Suprapubic skin (tissue), 4 donors: ENCODE measurements at places on chromosomes 7 and 10. TPM values are rescaled to one million over a fixed set of nuclear protein-coding genes. Genes with fewer than 3 reads are reported as not detected.

The CALML3 gene
- 27.4 TPM for total RNA-seq

The TMEM139 gene
- 11.0 TPM for total RNA-seq

DNA sequence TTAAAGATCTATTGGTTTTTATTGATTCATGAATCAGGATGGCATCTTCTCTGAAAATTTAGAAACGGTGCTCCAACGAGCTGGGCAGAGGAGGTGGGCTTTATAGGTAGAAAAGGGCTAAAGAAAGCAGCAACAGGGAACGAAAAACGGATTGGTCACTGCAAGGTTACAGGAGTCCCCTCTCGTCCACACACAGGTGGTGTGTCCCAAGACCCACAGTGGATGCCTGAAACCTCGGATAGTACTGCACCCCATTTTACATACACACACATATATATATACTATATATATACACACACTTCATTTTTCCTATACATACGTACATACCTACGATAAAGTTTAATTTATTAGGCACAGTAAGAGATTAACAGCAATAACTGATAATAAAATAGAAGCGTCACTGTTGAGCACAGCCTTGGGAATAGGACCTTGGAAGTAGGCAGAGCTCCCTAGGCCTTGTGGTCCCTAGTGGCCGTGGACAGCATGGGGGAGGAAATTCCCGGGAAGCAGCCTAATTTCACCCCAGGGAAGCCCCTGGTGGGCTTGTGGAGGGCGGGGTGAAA lies 737 bp upstream of the NUB1 start:
- DNase-seq, result no peak

The FAM237B gene
- not detected for total RNA-seq

The WNT16 gene
- 11.6 TPM for total RNA-seq

DNA sequence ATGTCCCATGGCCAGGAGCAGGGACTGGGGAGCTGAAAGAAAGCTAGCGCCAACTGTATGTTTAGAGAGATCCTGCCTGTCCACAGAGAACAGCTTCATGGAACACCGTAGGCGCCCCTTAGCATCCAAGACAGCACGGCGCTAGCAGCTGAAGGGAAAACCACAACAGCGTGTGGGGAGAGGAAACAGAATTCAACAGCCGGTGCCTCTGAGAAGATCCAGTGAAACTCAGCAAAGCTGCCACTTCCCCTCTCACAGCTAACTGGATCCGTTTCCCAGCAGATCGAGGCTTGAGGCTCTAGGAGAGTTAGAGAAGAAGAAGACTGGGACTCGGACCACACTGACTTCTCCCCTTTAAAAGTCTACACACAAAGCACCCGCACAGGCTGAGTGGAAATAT lies 145.0 kb downstream of the MAD1L1 start:
- DNase-seq, result no peak

DNA sequence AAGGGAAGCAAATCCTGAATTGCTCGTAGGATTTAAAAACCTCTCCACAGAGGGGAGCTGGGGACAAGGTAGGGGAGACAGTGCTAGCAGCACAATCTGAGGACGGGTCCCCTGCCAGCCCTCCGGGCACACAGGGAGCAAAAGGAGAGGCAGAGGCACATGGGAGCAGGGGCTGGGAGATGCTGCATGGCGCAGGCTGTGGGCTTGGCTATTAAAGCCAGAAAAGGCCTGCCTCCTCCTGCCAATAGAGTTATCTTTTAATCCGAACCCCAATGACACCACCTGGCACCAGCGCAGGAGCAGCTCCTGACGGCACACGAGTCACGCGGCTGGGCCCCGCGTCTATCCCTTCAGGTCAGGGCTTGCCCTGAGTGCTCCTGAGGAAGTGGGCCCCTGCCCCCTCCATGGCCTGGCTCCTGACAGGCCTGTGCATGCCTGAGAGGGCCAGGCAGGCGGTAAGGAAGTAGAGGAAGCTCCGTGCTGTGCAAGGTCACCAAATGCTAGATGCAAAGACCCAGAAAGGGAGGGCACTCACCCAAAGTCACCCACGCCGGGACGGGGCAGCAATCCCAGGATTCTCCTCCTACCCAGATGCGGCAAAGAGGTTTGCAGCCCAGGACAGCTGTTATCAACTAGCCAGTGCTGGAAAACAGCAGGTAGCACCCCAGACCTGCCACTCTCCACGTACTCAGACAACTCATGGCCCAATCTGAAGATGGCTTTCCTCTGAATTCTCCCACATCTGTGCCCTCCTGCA lies 28.1 kb downstream of the DLG5 start:
- no peak for DNase-seq

DNA sequence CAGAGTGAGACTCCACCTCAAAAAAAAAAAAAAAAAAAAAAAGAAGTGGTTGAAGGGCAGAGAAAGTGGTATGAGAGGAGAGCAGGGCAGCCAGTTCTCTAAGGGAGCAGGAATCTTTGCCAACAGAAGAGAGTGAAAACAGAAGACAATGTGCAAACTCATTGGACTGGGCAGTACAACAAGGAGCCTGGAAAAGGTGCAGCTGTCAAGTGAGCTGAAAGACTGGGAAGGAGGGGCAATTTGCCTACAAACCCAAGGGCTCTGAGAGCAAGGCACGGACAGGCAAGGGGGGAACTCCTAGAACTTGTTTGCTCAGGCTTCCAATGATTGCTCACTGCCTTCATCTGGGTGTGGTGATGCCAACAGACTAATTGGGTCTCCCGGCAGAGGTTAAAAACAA lies 9.5 kb downstream of the ACTR1A start:
- DNase-seq, result no peak

GRCh38 chr10:93468461-93469213 lies 13.5 kb downstream of the MYOF start:
- no peak for DNase-seq

DNA sequence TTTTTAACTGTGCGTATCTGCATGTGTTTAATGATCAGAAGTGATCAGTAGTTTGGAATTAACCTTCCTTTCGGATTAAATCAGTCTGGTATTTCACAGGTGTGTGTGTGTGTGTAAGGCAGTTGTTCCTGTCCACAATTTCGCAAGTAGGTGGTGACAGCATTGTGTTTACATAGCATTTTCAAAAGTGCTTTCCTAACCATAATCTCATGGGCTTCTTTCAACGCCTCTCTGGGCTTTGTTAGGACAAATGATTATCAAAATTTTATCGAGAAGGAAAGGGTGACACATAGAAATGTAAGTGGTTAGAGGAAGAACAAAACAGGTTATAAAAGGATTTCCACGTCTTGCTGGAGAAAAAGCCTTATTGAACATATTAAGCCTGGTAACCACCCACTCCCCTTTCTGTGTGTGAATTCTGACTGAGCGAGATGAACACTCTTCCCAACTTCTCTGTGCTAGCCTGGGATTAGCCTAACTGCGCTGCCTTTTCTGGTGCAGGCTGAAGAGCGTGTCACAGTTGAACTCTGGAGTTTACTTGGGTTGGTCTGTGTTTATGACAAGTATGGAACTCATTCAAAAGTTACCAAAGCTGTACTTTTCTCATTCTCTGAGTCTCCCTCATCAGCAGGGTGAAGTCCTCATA lies 292.3 kb upstream of the PITRM1 start:
- no peak for DNase-seq

- DNase-seq, result no peak
Measured at GRCh38 chr10:88038268-88038667, 174.8 kb downstream of the PTEN start.

The ZNF239 gene
- 0.80 TPM for total RNA-seq

GRCh38 chr7:85097844-85098243 lies 89.0 kb downstream of the SEMA3D start:
- no peak for DNase-seq

DNA sequence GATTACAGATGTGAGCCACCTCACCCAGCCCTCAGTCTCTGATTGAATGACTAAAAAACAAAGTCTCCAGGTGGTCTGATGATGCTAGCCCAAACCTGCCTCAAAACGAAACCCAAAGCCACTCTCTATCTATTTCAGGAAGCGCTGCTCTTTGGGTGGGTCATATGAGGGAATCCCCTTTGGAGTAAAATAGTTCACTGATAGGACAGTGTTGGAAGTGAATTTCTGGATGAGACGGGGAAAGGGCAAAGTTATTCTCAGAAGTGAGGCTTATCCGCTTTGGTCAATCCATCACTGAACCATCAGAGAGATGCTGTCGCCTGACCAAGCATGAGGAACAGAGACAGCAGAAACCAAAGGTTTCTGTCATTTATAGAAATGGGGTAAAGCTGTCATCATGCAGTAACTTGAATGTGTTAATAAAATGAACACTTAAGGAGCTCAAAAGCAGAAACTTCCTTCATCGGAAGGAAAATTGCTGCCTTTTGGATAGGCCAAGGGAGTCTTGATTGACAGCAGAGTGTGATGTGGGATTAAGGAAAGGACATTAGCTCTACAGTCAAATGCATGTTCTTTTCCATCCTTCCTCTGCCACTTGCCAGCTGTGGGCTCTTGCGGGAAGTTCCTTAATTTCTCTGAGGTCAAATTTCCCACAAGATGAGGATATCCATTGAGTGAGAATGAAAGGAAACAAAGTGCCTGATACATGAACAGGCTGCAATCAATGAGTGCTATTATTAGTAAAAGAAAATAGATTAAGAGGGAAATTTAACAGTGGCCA lies 64.9 kb upstream of the C1QL3 start:
- no peak for DNase-seq

DNA sequence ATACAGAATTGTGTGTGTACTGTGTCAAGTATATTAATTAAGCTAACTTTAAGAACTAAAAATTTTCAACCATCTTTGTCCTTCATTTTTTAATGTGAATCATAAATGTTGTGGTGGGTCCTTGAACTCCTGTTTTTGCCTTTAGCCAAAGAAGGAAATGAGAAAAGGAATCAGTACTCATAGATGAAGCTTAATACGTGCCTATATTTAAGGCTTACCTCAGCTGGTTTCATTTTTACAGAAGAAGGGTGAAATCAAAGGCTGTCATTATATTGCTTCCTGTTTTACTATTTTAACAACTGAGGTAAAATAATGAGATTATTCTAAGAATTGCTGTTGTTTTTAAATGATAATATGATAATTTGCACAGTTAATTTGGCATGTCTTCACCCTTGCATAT lies 6.3 kb upstream of the SNX13 start:
- no peak for DNase-seq
